ENCODE measurements at places on chromosomes 3 and 15.

DNA sequence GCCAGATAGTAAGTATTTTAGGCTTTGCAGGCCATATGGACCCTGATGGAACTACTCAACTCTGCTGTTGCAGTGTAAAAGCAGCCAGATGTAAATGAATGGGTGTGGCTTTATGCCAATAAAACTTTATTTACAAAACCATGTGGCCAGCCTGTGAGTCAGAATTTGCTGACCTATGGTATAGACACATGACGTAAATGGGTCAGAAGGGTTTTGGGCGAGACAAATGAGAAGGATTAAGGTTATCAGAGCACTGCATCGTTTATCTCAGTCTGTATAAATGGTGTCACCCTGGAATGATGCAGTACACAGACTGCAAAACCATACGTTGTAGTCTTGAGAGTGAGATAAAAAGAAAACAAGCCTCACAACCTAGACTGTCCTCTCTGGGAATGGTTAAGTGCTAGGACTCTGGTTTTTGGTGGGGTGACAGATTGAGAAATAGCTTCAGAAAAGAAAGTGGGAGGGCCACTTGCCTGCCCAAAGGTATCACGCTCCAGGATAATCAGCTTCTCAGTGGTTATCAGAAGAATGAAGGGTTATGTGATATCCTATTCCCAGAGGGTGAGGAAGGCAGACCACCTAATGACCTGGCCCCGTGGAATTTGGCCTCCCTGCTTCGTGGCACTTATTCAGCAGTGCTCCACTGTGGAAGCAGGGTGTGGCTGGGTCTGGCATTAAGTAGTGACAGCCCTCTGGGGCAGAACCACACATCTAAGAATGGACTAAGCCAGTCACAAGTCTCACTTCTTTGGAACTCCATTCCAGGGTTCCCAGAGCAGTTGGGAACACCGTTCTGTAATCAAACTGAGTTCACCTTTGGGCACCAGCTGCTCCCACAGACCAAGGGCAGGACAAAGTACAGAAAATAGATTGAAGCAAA is 46.1 kb downstream of the ABHD5 start:
- DNase-seq, result no peak
- no peak overlapping the region for H3K4me3 ChIP-seq
- H3K27ac ChIP-seq, result no peak overlapping the region

DNA sequence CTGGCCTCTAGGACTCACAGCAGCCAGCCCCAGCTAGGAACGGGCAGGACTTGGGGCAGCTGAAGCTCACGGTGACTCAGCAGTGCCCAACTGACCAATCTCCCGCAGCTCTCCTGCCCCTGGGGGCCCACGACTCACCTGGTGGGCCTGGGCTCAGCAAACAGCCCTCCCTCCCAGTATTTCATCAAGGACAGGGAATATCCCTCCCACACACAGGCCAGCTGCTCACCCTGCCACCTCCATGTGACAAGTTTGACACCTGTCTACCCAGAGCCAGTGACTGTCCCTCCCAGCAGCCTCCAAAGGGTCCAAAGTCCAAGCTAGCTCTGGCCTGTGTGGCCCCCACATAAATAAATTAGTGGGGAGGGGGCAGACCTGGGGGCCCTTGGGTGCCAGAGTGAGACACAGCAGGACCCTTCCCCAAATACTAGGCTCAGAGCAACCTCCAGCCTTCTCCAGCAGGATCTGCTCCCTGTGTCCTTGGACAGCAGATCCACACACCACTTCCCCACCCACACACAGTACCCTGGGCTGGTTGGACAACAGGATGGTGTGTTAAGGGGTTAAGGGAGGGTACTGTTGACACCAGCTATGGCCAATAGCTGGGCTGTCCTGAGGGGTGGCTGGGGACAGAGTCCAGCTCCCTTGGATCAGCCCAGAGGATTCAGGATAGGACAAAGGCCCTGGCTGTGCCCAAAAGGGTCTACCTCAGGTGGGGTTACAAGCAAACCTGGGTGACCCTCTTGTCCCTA is 4.3 kb downstream of the GNAT1 start:
- no peak overlapping the region for H3K4me3 ChIP-seq
- peaks cover 22% of the 10 kb centered on the region for H3K27me3 ChIP-seq
- H3K4me1 ChIP-seq, result peaks cover 2% of the 10 kb centered on the region
- no peak for DNase-seq
- H3K27ac ChIP-seq, result no peak overlapping the region

DNA sequence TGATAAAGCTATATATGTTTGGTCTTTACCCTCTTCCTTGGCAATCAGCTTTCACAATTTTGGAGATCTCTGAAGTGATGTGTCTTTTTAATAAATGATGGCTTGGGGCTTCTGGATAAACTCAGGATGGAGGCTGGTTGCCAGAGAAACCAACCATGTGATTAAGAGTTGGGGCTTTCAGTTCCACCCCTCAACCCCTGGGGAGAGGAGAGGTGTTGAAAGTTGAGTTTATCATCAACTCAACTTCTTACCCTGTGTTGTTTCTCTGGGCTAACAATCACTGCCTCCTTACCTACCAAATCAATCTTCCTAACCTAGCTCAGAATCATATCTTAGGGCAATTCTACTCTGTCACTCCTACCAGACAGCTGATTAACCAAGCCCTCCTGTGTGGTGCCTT is 735.8 kb downstream of the ZPLD1 start:
- DNase-seq, result no peak
- no peaks in the 10 kb centered on the region for H3K27me3 ChIP-seq
- H3K27ac ChIP-seq, result no peak overlapping the region

- H3K4me1 ChIP-seq, result peaks cover 31% of the 10 kb centered on the region
- H3K4me3 ChIP-seq, result no peak overlapping the region
- H3K27ac ChIP-seq, result peak overlapping the region; percentile 71
- H3K36me3 ChIP-seq, result peaks cover 3% of the 10 kb centered on the region
Observed at GRCh38 chr3:158103081-158103886, 2.9 kb downstream of the SHOX2 start.

DNA sequence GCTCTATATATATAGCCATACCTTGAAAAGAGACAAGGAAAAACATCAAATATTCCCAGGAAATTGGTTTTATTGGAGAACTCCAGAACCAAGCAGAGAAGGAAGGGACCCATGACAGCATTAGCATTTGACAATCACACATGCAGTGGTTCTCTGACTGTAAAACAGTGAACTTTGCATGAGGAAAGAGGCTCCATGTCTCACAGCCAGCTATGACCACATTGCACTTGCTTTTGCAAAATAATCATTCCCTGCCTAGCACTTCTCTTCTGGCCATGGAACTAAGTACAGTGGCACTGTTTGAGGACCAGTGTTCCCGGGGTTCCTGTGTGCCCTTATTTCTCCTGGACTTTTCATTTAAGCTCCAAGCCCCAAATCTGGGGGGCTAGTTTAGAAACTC is 85.5 kb downstream of the TGFBR2 start:
- H3K27ac ChIP-seq, result no peak overlapping the region
- no peak for DNase-seq
- H3K4me3 ChIP-seq, result no peak overlapping the region
- H3K27me3 ChIP-seq, result no peaks in the 10 kb centered on the region
- peaks cover 87% of the 10 kb centered on the region for H3K36me3 ChIP-seq

- no peaks in the 10 kb centered on the region for H3K27me3 ChIP-seq
- no peaks in the 10 kb centered on the region for H3K4me1 ChIP-seq
- DNase-seq, result no peak
- H3K4me3 ChIP-seq, result no peak overlapping the region
Observed at GRCh38 chr3:76610150-76610549, 429.7 kb upstream of the ROBO2 start.

DNA sequence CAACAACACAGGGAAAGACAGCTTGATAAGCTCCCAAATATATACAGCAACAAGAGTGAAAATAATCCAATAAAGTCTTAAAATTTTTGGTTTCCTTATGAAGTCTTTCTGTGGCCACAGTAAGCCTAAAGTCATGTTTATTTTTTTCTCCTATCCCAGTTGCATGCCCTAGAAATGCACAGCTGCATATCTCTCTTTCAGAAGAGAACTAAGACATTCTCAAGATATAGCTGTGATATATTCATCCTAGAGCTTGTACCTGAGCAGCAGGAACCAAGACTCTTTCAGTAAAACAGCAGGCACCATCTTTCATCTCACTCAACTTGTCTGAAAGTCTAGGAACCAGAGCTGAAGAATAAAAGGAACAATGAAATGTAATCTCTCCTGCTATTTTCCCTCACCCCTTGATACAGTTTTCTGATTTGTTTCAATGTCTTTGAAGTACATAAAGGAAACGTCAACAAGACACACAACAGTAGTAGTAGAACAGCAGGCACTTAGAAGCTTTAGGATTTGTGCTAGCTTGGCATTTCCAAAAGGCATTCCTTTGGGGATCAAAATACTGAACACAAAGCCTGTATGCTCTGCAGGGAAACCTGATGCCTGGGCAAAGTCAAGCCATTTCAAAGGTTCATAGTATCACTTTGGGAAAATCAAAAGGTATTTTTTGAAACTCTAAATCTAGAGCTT is 536.8 kb downstream of the PYDC2 start:
- no peaks in the 10 kb centered on the region for H3K27me3 ChIP-seq
- no peaks in the 10 kb centered on the region for H3K4me1 ChIP-seq
- DNase-seq, result no peak
- no peaks in the 10 kb centered on the region for H3K36me3 ChIP-seq
